ENCODE measurements at places on chromosomes 3 and 15. TPM values are rescaled to one million over a fixed set of nuclear protein-coding genes. Genes with fewer than 3 reads are reported as not detected.
A peak's percentile ranks its signal among the peaks of the same experiment; 100 is the strongest.

GRCh38 chr3:195154111-195154791, 116.7 kb downstream of the XXYLT1 start:
- peak; percentile 48 for DNase-seq

DNA sequence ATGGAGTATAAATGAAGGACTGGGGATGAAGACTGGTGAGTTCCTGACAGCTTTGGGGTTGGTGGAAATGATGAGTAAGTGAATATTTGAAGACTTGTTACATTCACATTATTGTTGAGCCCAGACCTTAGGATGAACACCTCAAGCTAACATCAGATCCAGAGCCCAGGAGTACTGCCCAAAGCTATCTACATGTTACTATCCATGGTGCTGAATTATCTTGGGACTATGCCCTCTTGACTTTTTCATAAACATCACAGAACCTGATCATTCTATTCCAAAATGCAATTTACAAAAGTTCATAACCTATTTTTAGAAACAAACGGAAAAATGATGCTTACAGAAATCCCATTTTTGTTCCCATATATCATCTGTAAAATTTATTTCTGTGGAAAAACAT, 613.3 kb downstream of the TUSC7 start:
- no peak for DNase-seq

MORC1 gene
- total RNA-seq, result not detected

RLBP1 gene
- total RNA-seq, result 0.16 TPM

- no peak for DNase-seq
Measured at GRCh38 chr15:93057618-93058017, 31.4 kb downstream of the RGMA start.

GOLGA8Q gene
- total RNA-seq, result 0.45 TPM

- DNase-seq, result no peak
Measured at GRCh38 chr3:171184372-171184771, 157.9 kb upstream of the SLC2A2 start.

CLDN18 gene
- not detected for total RNA-seq

GRCh38 chr3:159416856-159417255, 571.8 kb upstream of the IL12A start:
- DNase-seq, result no peak

ACTC1 gene
- total RNA-seq, result 5.8 TPM

DLL4 gene
- total RNA-seq, result not detected

- no peak for DNase-seq
Measured at GRCh38 chr3:72855001-72855400, 6.8 kb upstream of the SHQ1 start.

CNTN3 gene
- total RNA-seq, result not detected

DNA sequence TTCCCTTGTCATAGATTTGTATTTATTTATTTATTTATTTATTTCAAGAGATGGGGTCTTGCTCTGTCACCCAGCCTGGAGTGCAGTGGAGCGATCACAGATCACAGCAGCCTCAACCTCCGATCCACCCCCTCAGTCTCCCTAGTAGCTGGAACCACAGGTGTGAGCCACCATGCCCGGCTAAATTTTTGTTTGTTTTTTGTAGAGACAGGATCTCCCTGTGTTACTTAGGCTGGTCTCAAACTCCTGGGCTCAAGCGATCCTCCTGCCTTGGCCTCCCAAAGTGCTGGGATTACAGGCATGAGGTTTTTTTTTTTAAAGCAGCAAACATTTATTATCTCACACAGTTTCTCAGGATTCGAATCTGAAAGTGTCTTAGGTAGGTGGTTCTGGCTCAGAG, 2.5 kb downstream of the TTBK2 start:
- DNase-seq, result no peak

- no peak for DNase-seq
Measured at GRCh38 chr15:28884151-28884940, 1.4 kb upstream of the APBA2 start.

POLQ gene
- total RNA-seq, result 9.1 TPM

ITGA11 gene
- total RNA-seq, result 2.0 TPM

GRCh38 chr3:117200962-117201361, 491.4 kb downstream of the TUSC7 start:
- no peak for DNase-seq

- DNase-seq, result no peak
Measured at GRCh38 chr3:125163739-125164601, 48.6 kb downstream of the SLC12A8 start.

INKA1 gene
- total RNA-seq, result 1.3 TPM

C2CD4A gene
- total RNA-seq, result not detected

DNA sequence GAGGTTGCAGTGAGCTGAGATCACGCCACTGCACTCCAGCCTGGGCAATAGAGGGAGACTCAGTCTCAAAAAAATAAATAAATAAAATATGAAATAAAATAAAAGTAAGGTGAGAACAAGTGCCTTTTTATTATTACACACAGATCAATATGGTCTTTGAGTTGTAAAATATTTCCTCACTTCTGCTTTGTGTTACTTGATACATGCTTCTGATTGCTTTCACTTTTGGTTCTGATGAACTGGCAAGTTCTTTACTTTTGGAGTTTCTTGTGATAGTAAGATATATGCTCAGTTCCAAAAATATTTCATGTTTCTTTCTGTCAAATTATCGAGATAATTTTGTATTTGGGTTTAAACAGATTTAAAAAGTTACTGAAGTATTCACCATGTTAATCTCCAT, 16.6 kb upstream of the GYG1 start:
- DNase-seq, result no peak

DNA sequence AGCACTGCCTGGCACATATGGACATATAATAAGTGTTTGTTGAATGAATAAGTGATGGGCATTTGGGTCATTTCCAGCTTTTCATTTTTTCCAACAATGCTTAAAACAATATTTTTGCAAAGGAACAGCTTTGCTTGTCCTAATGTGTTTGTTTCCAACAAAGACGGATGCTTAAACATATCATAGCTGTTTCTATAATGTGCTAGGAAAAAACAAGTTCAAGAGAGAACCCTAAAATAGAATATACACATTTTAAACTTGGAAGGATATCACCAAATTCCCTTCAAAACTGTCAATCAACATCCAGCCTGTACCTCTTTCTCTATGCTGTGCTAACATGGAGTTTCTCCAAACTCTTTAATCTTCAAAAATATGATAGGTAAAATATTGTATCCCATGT, 224.5 kb upstream of the WNT5A start:
- DNase-seq, result no peak

DNA sequence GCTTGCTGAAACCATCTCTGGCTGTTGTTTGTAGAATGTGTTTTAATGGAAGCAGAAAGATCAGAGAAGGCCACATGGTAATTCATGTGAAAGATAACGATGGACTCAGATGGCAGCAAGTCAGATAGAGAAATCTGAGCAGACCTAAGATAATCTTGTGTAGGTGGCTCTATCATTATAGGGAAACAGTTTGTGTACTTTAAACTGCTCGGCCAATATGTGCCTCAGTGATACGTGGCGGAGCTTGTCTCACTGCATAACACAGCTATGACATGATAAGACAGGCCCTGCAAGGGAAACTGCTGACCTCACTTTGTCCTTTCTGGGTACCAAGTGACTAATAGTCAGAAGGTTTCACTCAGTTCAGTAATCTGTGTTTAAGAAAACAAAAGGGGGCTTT, 51.0 kb downstream of the MME start:
- DNase-seq, result no peak

PRTG gene
- 2.8 TPM for total RNA-seq

- DNase-seq, result no peak
Measured at GRCh38 chr15:34987609-34988026, 469 bp downstream of the ZNF770 start.

DNA sequence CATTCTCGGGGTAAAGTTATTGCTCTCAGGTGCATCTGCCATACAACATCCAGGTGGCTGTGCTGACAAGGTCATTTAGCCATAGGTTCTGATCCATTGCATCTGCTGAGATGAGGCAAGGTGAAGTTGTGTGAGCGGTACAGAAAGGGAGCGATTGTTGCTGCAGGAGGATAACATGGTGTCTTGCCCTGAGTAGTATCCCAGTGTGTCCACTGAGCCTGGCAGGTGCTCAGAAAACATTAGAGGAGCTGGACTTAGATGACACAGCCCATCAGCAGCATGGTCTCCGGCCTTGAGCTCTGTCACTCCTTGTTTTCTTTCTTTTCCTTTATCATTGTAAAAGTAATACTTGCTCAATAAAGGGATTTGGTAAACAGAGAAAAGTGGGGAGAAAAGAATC, 161.1 kb upstream of the ATP10A start:
- DNase-seq, result no peak

DNA sequence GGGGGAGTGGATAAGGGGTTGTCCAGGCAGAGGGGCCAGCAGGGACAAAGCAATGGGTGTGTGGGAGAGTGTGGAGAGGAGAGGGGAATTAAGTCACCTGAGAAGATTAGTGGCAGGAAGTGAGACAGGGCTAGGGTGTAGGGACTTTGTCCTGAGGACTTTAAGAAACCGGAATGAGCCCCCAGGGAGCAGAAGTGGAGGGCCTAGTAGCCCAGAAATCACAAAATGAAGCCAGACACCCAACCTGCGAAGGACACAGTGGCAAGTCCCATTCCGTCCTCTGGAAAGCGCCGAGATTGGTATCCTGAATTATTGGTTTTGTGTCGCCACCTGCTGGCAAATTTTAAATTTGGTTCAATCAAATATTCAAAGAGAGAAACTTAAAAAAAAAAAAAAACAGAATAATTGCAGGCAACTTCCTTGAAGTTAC, 78.0 kb upstream of the SLC25A36 start:
- peak; percentile 20 for DNase-seq

- no peak for DNase-seq
Measured at GRCh38 chr3:48505146-48505545, 1.2 kb upstream of the SHISA5 start.

GRCh38 chr3:45599424-45599886, 4.9 kb downstream of the LIMD1 start:
- DNase-seq, result no peak

GRCh38 chr3:54647721-54648120, 280.1 kb downstream of the LRTM1 start:
- no peak for DNase-seq

GREM1 gene
- 12.8 TPM for total RNA-seq

- DNase-seq, result no peak
Measured at GRCh38 chr15:84608707-84609284, 8.0 kb downstream of the ZSCAN2 start.

DNA sequence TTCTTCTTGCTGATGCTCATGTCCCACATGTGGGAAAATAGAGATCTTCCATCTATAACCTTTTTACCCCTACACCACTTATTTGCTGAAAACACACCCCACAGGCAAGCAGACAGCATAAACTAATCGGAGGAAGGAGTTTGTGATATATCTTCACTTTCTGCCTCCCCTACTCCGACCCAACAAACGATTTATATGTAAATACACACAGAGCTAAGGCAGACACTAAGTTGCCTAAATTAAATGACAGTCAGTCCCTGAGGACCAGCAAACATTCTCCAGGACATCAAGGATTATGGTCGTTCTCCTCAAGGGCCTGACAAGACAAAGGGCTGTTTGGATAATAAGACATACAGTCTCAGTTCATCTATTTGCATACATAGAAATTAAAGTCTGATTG, 552.5 kb downstream of the ROBO1 start:
- no peak for DNase-seq

DNA sequence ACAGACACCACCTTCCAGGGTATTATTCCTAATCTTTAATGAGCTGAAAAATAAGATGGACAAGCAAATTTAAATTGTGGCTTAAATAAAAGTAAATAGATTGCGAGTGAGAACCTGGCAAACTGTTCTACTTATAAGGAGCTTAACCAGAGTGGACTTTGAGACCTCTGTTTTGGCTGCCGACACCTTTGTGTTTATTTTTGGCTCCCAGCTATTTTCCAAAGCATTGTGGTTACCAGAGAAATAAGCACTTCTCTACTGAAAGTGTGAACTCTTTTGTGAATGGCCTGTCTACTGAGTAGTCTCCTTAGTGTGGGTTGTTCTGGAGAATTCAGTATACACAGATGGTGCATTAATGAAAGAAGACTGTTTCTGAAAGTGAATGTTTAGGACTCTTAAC, 109.4 kb downstream of the ATP8B4 start:
- no peak for DNase-seq

DNA sequence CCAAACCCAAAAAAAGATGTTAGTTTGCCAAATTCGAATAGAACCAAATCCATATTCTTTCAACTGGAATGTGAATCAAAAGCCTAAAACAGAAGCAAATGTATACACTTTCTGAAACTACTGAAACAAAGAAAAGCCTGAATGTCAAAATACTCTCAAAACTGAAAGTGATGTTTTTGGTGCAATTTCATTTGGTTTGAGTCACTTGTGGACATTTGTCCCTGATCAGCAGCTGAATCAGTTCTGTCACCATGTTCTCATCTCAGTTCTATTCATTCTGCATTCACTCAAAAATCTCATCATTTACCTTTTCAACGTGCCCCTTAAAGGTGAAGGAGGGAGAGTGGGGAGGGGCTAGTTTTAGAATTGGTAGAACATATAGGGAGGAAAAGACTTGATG, 266.8 kb downstream of the ABHD5 start:
- no peak for DNase-seq

PDCD6IP gene
- total RNA-seq, result 157 TPM

DNA sequence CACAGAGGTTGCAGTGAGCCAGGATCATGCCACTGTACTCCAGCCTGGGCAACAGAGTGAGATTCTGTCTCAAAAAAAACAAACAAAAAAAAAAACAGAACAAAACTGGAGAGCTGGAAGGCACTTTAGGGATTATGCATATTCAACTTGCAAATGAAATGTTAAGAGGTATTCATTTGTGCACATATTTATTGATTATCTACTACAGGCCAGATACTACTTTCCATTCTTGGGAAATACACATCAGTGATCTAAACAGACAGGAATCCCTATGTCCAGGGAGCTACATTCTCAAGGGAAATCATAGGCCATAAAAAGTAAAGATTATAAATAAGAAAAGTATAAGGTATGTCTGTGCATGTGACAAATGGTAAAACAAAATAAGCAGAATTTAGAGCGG, 322.6 kb downstream of the GABRG3 start:
- no peak for DNase-seq

GRCh38 chr15:93073465-93073952, 15.5 kb downstream of the RGMA start:
- DNase-seq, result no peak

ZMYND10 gene
- total RNA-seq, result not detected

SERPINI2 gene
- total RNA-seq, result not detected

DNA sequence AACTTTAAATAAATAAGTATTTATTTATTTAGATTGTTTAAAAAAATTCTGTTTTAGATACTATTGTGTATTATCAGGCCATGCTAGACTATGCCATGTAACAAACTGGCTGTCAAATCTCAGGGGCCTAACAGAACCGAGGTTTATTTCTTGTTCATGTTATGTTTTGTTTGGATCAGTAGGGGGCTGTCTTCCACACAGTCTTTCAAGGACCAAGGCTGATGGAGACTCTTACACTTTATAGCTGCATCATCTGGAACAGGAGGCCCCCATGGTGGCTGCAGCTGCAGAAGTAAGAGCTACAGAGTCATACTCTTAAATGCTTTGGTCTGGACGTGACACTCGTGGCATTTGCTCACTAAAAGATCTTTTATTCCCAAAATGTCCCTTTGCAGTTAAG, 33.0 kb upstream of the ARL14 start:
- no peak for DNase-seq

DNA sequence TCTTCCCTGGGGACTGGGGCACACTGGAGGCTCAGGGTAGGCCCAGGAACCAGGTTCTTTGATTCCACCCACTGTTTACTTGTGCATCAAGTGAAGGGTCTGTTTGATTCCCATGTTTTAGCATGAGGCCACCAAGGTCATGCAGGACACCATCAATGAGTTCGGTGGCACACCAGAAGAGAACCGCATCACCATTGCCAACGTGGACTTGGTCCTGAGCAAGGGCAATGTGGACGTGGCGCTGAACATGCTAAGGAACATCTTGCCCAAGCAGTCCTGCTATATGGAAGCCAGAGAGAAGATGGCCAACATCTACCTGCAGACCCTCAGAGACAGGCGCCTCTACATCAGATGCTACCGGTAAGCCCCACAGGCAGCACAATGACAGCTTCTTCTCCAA, 21.5 kb downstream of the TTC21A start:
- DNase-seq, result no peak

DNAJC17 gene
- 51.5 TPM for total RNA-seq

All from SJSA1 (cell line).